ENCODE measurements at places on chromosomes 12 and 14. TPM values are rescaled to one million over a fixed set of nuclear protein-coding genes. Genes with fewer than 3 reads are reported as not detected.

GRCh38 chr12:89949457-89950195, 241.0 kb upstream of the ATP2B1 start:
- DNase-seq, result no peak

DNA sequence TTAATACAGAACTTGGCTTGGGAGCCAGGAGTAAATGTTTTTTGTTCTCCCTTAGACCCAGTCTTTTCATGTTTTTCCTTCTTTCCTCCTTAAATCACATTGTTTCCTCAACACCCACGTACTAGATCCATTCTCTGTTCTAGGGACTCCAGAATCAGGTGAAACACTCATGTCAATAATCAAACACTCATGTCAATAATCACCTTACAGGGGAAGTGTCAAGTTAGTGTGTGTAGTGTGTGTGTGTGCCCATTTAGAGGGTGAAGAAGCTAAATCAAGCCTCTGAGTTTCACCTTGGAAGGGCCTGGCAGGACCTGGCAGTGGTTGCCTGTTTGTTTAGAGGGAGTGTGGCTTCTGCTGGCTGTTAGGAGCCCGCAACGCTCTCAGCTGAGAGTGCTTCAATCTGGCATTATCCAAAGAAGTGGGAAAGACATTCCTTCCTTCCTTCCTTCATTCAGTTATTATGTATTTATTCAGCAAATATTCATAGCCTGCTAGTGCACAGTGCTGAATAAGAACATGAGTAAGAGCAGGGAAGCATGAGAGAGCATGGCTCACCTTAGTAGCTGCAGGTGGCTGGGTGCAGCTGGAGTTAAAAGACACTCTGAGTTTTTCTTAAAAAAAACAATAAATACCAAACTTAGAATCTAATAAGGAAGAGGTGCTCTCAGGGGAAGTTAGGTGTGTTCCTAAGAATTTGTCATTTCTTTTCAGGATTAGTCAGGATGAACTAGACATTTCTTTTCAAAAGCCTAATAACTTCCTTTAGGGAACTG, 17.6 kb upstream of the EID3 start:
- DNase-seq, result no peak

- no peak for DNase-seq
These were observed 51.8 kb downstream of the PELI2 start for GRCh38 chr14:56170028-56170427.

DNA sequence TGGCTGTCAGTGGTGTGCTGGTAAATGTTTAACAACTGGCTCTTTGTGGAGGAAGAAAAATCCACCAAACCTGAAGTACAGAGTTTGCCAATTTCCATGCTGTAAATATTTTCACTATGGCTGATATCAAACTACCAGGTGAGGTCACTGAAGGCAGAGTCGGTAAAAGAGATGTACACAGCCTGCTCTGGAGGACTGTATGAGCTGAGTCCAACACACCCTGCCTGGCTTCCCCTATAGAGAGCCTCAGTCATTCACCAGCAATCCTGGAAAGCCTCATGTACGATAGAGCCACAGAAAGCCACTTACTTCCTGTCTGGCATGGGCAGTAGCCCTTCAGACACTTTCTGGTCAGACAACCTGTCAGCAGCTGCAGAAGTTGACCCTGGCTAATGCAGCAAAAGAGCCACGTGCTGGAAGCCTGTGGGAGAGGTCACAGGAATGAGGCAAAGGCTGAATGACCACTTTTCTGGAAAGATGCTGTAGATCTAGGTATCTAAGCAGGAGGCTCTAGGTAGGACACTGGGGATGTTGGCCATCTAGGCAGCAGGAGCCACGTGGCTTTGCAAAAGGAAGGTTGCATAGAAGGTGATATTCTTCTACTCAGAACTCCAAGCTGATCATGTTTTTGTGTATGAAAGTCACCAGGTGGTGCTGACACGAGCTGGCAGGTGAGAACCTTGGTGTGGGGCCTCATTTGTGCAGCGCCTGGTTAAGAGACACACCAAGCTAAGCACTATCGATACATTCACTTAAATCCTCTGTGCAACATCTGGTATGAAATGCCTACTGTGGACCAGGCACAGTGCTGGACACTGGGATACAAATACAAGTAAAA, 553.9 kb downstream of the VRK1 start:
- no peak for DNase-seq

DNA sequence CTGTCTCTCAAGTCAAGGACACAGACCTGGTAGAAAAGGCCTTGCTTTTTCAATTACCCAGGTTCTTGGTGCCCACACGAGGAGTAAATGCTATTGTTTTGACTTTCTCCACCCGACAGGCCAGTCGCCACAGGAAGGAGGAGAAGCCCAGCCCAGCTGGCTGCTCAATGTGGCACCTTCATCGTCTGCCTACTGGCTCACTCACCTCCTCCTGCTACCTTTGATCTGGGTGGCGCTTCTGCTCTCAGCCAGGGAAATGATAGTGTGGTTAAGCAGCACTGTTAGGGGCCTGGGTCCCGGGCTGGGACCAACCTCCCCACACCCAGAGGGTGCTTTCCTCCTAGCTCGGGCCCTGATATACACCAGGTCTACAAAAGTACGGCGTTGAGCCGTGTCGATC, 75.0 kb upstream of the FZD10 start:
- DNase-seq, result no peak

GRCh38 chr12:46811185-46811584, 14.6 kb downstream of the SLC38A4 start:
- no peak for DNase-seq

DNA sequence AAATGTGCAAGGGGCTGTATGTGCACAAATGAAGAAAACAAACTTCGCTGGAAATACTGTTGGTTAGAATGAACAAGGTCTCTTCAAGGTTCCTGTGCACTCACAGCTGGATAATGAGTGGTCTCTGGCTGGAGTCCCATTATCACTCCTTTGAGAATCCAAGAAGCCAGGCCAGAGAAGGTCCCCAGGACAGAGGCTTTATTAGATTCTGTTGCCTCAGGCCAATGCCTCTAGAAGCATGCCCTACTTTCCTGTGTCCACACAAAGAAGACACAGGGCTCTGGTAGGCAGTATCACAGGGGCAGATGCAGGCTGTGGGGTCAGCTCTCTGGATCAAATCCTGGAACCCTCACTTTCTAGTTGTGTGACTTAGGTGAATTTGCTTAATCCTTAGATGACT, 384.7 kb downstream of the GRIN2B start:
- DNase-seq, result no peak

GRCh38 chr14:102370305-102370809, 7.6 kb downstream of the TECPR2 start:
- peak; percentile 31 for DNase-seq

- no peak for DNase-seq
These were observed 45.5 kb upstream of the FZD10 start for GRCh38 chr12:130116791-130117190.

GRCh38 chr12:8154526-8154925, 2.3 kb upstream of the ZNF705A start:
- no peak for DNase-seq

DNA sequence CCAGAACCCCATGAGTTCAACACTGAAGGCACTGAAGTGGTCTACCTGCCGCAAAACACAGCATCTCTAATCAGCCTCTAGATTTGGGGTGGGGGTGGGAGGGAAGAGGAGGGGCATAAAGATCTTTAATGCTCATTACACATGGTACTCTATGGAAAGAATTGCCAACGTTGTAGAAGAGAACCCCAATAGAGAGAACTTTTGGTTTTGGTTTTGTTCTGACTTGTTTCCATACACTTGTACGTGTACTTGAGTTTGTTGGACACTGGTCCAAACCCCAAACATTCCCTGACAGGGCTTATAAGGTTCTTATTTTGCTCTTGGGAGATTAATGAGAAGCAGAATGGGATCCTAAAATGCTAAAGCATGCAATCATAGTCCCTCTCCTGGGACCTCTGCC, 31.0 kb downstream of the GNPTAB start:
- no peak for DNase-seq

- peak; percentile 82 for DNase-seq
These were observed 60.3 kb downstream of the NUAK1 start for GRCh38 chr12:106078358-106079010.

DNA sequence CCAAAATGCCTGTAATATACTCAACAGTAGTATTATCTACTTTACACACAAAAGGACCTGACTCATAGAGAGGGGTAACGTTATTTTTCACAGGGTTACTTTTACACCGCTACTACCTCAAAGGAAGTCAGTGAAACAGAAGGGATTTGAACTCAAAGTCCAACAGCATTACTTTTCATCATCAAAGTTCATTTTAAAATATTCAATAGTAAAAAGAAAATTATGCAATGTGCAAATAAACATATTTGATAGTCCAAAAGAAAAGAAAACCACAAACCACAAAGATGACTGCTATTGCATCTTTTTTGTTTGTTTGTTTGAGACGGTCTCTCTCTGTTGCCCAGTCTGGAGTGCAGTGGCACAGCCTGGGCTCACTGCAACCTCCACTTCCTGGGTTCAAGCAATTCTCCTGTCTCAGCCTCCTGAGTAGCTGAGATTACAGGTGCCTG, 15.5 kb downstream of the KIF21A start:
- DNase-seq, result no peak

The LYSET gene
- total RNA-seq, result 21.3 TPM

The HOXC11 gene
- total RNA-seq, result not detected

The PKP2 gene
- total RNA-seq, result 423 TPM

The KRT75 gene
- not detected for total RNA-seq

The KCNH5 gene
- total RNA-seq, result 0.22 TPM

The KCNMB4 gene
- 1.9 TPM for total RNA-seq

Data from left ventricle myocardium superior (tissue), 1 donor.